ENCODE measurements at places on chromosomes 6 and 20.

- DNase-seq = no peak
Measured at GRCh38 chr6:27092316-27092692, 155.2 kb upstream of the PRSS16 start.

GRCh38 chr6:31717499-31718222, 2.5 kb downstream of the LY6G6D start:
- DNase-seq = no peak

GRCh38 chr20:62889871-62890270, 28.2 kb upstream of the TCFL5 start:
- DNase-seq = no peak

DNA sequence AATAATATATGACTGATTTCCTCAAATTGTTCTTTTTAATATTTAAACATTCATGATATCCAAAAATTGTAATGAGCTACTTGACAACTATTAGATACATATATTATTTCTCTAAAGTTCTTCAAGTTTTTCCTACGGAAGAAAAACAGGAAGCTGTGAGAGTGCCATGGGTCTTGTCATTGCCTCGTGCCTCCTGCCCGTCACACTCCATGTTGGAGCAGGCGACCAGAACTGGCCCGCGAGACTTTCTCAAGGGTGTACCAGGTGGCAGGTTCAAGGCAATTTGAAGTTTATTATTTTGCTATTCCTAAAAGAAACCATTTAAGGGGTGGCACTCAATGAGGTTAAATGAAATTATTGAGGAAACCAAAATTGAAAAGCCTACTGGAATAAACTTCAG, 337.2 kb downstream of the HACE1 start:
- DNase-seq = no peak

DNA sequence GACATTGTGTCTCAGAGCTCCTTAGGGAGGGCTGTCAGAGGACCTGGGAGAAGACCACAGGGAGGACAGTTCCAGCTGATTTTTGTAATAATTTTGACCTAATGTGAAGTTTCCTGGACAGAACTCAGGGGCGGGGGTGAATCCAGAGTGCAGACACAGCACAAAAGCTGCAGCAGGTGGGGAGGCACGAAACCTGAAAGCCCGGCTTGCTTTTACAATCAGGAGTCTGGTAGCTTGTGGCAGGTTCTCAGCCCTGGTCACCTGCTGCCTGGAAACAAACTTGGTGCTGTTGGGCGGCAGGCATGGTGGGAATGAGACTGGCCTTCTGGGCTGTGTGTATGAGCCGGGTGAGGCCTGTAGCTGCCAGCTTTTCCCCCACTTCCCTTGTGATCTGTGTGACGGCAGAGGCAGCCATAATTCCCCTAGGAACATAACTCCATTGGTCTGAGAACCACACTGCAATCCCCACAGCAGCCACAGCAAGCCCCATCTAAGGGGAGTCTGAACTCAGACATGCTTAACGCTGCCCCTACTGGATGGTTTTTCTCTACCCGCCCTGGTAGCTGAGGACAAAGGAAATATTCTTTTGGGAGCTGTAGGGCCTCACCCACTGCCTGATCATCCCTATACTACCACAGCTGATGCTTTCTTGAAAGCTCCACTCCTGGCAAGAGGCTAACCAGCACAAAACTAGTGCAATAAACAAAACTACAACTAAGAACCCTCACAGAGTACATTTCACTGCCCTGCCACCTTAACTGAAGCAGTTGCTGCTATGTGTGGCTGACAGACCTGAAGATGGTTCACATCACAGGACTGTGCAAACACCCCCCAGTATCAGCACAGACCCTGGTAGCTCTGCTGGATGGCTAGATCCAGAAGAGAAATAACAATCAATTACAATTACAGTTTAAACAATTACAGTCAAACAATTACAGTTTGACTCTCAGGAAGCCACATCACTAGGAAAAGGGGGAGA, 1055.1 kb upstream of the GJE1 start:
- peak; percentile 8 for DNase-seq

- no peak for DNase-seq
Measured at GRCh38 chr20:11719153-11719552, 198.5 kb upstream of the BTBD3 start.

GRCh38 chr6:139378882-139379341, 4.5 kb upstream of the CITED2 start:
- peak; percentile 31 for DNase-seq

GRCh38 chr6:134724771-134725340, 225.0 kb downstream of the ALDH8A1 start:
- DNase-seq = no peak

DNA sequence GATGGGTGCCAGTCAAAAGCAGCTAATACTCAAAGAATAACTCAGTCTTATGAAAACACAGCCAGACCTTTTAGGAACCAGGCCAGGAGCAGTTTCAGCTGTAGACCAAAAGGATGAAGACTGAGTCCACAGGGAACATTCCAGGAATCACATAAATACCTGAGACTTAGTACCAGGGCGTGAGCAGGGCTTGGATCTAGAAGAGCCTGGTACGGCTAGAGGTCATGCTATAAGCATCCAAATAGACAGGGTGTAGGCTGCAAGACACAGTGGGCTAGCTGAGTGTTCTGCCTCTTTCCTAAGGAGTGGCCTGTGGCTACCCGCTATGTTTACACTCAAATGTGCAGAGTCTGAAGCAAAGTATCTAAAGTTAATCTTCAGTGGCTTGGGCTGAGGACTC, 29.5 kb upstream of the LRRC1 start:
- DNase-seq = peak; percentile 5

DNA sequence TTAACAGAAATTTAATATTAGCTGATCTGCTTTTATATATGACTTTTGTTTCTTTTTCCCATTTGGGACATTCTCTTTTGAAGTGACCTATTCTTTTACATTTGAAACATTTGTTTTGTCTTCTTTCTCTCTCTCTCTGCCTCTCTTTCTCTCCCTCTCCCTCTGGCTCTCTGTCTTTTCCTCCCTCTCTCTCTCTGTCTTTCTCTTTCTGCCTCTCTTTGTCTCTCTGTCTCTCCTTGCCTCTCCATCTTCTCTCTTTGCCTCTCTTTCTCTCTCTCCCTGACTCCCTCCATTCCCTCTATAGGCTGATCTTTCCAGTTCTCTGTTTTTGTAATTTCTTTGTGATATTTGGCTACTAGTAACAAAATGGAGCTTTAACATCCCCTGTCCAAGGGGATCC, 52.0 kb upstream of the TULP1 start:
- no peak for DNase-seq

- DNase-seq = no peak
Measured at GRCh38 chr6:74439123-74439811, 743.3 kb downstream of the CD109 start.

GRCh38 chr20:35320396-35321126, 28.3 kb upstream of the FAM83C start:
- peak; percentile 89 for DNase-seq

DNA sequence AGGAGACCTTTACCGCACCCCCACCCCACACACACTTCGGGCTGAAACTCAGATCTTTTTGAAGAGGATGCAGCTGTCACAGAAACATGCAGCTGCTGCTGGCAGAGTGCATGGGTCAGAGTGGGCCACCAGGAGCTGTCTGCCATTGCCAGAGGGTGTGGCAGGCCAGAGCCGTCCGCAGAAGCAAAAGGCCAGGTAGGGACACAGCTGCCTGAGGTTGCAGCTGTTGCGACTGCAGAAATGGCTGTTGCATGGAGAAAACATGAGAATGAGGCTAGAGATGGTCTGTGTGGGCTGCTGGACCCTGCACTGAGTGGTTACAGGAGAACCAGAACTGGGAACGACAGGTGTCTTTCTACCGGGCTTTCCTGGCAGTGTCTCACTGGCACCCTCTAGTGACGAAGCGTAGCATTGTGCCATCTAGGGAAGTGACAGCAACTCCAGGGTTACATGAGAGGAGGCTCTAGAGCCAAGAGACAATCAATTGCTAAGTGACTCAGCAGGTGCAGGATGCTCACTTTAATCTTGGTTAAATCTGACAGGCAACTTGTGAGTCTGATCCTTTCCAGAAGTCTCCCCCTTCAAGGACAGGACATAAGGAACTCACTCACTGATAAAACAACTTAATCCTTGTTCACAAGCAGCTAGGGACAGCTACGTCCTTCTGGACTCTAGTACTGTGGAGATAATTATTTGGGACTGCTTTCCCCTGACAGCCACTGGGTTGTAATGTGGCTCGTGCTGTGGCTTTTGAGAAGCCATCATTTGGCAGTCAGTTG, 29.1 kb upstream of the SERPINB9 start:
- DNase-seq = peak; percentile 61

GRCh38 chr6:137736048-137736818, 130.8 kb upstream of the TNFAIP3 start:
- no peak for DNase-seq

- DNase-seq = no peak
Measured at GRCh38 chr6:1057490-1058135, 254.3 kb upstream of the FOXQ1 start.

DNA sequence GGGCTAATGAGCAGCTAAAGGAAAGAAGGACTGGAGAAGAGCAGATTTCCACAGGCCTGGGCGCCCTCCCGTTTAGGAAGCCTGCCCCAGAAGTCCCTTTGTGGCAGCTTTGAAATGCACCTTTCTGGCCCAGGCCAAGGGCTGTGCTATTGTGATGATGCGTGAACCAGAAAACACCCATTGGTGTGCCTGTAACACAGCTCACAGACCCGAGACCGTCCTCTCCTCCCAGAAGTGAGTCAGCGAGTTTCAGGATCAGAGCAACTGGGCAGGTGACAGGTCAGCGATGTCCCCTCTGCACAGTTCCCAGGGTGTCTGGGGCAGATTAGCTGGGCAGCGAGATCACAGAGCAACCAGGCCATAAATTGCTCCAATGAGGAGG, 71.9 kb upstream of the SULF2 start:
- DNase-seq = no peak

DNA sequence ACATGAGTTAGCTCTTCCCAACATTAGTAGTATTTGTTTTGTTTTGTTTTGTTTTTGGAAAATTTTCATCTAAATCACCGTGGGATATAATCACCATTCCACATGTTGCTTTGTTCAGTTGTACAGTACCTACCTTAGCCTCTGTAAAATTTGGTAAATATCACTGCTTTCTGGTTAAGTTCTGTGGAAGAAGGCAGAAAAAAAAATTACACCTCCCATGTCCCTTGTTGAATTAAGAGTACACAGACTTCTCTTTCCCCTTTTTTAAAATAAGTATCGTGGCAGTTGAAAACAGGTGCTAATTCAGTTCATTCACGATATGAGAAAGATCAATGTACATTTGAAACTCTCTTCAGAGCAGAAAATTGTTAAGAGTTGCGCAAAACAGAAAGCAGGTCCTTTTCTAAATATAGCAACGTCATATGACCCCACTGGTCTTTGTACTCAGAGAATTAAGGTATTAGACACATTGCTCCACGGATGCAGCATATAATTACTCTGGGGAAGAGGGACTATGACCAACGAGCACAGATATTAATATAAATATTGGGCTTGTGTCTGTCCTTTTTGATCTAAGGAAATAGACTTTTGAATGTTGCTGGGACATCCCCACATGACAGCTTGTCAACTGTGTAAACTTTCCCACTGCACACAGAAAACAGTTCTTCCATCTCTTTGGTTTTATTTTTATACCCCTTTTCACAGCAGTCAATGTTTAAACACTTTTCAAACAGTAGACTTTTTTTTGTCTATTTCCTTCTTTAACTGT, 58.6 kb upstream of the ZNF217 start:
- no peak for DNase-seq

GRCh38 chr20:18578581-18578980, 9.3 kb upstream of the DTD1 start:
- no peak for DNase-seq

- peak; percentile 17 for DNase-seq
Measured at GRCh38 chr6:99592900-99593299, 13.7 kb upstream of the PRDM13 start.

GRCh38 chr6:156808287-156808686, 31.1 kb downstream of the ARID1B start:
- DNase-seq = peak; percentile 9

GRCh38 chr6:126063512-126064146, 77.3 kb downstream of the TRMT11 start:
- DNase-seq = peak; percentile 90

GRCh38 chr20:7760247-7761031, 179.8 kb downstream of the HAO1 start:
- DNase-seq = peak; percentile 83

DNA sequence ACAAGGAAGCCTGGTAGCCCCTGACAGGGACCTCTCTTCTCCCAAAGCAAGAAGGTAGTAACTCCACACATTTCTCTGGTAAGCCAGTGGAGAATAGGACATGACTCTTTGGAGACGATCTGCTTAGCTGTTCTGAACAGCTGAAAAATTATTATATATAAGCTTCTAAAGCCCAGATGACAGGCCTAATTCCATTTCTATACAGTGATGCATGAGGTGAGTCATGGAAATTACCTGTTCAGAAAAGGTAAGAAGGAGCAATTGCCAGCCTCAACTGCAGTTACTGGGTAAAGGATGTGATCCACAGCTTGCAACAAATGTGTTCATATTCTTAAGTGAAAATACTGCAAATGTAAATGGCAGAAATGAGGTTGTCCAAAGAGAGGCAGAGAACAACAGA, 54.0 kb downstream of the PREP start:
- no peak for DNase-seq

- DNase-seq = no peak
Measured at GRCh38 chr6:21586740-21587178, 6.8 kb upstream of the SOX4 start.

DNA sequence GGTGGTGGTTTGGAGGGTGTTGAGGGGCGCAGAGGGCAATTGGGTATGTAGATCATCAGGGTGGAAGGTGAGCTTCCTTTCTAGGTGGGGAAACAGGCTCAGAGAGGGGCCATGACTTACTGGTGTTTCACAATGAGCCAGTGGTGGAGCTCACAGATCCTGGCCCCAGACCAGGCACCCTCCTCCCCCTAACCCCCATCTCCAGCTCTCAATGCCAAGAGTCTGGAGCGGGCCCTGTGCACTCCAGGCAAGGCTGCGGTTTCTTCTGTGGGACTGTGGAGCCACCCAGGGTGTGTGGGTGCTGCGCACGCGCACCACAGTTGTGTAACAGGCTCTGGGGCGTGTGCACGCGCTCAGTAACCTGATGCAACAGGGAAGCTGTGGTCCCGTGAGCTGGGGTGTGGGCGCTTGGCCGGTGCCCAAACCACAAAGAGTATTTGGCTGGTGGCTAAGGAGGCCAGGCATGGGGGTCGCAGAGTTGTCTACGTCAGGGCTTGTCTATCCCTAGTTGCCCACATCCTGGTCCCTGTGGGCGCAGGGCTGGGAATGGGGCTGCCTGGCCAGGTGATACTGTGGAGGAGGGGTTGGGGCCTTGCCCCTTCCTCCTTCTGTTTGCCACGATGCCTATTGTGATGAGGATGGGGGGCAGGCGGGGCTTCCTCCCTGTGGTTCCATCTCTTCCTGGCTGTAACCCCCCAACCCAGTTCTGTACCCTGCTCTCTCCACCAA, 37.5 kb upstream of the MRPS18A start:
- DNase-seq = peak; percentile 97

DNA sequence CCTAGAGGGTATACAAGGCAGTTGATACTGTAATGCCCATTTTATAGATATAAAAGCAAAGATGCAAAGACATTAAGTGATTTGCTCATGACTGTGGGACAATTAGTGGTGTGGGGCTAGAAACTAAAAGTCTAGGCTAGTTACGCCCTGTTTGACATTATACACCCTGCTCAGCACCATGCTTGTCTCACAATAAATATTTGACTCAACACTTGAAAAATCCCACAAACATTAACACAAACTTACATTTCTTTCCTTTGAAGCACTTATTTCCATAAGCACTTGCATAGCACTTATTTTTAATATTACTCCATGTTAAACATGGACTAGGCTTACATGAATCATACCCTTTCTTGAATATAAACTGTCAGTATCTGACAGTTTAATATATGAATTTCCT, 36.5 kb upstream of the SNRPB2 start:
- no peak for DNase-seq
